Stimulated activated CD8-positive, alpha-beta memory T cell treated with anti-CD3 and anti-CD28 coated beads, Interleukin-7, amount 100 ng/mL, for 48 hours (primary cell): ENCODE measurements at places on chromosomes 6 and 20.
A peak's percentile ranks its signal among the peaks of the same experiment; 100 is the strongest.

GRCh38 chr20:22544462-22544861 is 39.9 kb downstream of the FOXA2 start:
- no peak for DNase-seq

DNA sequence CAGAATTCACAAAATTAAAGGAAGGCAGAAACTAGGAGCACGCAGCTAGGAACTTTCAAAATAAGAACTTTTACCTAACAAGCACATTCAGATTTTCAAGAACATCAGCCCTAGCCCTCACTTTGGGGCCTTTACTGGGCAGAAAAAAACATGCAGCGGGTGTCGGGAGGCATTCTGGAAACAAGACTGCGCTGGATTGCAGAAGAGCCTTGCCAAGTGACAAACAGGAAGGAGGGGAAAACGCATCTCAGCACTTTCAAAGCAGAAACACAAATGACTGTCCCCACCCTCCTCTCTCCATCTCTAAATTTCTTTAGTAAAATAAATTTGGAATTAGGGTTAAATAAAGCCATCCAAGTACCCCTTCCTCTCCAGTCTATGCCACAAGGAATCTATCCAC is 74.6 kb upstream of the RREB1 start:
- DNase-seq = no peak

DNA sequence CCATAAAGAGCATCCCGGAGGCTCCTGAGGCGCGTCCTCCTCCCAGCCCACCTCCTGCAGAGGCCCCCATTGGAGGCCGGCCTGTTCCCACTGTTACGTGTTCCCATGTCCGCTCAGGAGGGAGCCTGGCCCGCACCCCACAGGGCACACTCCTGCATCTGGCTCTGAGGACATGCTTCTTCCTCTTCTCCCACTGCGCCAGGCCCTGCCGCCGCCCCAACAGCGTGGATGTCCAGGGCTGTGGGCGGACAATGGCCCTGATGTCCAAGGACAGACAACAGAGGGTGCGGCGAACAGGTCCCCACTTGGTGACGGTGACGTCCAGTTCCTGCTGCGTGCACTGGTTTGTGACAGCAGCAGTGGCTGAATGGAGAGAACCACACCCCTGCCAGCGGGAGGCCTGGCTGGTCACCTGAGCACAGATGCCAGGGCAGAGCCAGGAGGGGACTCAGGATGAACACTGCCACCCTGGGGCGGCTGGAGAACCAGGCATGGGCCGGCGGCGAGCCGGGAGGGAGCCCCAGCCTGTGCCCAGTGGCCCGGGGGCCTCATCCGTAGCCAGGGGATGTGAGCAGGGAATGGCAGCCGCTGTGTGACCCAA is 26.6 kb downstream of the FRMD1 start:
- no peak for DNase-seq

DNA sequence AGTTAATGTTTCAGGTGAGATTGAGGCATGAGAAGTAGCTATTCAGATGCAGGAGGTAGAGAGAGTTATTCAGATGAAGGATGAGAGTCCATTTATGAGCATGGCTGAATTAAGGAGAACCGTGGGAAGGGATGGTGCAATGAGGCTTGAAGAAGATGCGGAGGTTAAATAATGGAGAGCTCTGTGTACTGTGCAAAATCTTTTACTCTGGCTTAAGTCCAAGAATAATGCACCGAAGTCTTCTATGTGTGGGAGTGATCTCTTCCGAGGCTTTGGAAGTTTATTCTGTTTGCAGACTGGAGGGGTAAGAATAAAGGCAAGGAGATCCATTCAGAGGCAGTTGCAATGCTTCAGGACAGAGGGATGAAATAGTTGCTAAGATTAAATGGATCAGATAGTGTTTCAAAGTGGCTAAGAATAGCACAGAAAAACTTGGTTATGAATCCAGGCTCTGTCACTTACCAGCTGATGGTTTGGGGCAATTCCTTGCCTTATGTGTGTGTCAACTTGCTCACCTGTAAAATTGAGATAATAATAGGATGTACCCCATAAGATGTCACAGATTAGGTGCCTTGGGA is 467.1 kb downstream of the HDGFL1 start:
- DNase-seq = no peak

- no peak for DNase-seq
Measured at GRCh38 chr20:9200620-9201019, 131.7 kb downstream of the PLCB4 start.

GRCh38 chr6:14286144-14286543 is 168.6 kb downstream of the CD83 start:
- no peak for DNase-seq

DNA sequence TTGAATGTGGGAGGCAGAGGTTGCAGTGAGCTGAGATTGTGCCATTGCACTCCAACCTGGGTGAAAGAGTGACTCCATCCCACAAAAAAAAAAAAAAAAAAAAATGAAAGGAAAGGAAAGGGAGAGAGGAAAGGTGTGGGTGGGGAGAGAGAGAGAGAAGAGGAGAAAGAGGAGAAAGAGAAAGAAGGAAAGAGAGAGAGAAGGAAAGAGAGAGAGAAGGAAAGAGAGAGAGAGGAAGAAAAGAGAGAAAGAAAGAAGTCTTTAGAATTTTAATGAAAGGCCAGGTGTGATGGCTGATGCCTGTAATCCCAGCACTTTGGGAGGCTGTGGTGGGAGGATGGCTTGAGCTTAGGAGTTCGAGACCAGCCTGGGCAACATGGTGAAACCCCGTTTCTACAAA is 7.7 kb upstream of the BCAS4 start:
- DNase-seq = no peak

GRCh38 chr20:10309326-10309725 is 90.7 kb downstream of the SNAP25 start:
- no peak for DNase-seq

GRCh38 chr20:23212464-23212995 is 126.4 kb upstream of the CD93 start:
- no peak for DNase-seq

DNA sequence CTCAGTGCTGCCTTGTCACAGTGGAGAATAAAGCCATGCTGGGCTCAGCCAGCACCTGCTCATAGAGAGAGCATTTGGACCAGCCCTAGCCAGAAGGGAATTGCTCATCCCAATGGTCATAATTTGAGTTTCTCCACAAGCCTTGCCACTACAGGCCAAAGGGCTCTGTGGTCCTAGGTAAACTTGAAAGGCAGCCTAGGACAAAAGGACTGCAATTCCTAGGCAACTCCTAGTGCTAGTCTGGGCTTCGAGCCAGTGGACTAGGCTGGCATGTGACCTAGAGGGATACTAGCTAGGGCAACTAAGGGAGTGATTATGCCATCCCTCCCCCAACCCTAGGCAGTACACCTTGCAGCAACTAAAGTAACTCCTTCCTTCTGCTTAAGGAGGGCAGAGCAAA is 516.2 kb downstream of the BCKDHB start:
- no peak for DNase-seq

DNA sequence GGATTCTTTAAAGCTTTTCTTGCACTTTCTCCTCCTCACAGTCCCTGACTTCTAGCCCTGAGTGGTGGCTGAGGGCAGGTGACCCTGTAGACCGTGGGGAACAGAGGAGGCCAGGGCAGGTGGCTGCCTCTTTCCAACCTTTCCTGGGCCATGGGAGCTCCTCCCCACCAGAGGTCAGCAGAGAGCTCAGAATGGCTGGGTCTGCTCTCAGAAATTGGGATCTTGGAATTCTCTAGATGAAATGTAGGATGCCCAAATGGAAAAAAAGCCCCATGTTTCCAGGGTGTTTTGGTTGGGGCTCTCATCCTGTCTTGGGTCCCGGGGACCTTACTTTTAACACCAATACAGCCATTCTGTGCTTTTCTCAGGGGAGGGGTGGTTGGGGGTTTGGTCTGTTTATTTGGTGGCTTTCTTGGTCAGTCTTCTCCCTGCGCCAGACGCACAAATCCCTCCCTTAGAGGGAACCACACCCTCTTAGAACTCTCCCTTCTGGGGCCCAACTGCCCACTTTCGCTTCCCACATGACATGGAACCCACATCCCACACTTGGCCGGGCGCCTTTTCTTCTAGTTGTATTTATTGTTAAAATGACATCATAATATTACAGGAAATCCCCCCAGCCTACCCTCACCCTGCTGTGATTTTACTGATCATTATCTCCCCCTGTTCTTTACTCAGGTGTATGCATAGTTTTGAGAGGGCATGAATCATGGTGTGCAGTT is 17.9 kb downstream of the GNAS start:
- no peak for DNase-seq

GRCh38 chr6:42974919-42975505 is 4.0 kb downstream of the PEX6 start:
- no peak for DNase-seq

GRCh38 chr6:152004896-152005295 is 197.4 kb downstream of the ESR1 start:
- no peak for DNase-seq

DNA sequence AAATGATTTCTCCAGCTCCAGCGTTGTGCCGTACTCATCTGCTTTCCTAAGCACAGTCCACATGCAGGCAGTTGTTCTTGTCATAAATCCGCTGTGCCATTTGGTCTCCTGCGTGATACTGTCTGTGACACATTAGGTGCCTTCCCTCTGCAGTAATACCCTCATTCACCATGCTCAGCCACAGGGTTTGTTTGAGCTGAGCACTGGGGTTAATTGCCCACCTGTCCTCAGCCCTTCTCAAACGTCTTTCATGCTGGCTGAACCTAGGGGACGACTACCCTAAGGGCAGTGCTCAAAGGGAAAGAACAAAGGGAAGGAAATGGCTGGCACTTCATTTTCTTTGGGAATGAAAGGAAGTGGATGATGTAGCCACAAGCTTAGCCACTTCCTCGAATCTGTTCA is 64.2 kb upstream of the MYLIP start:
- DNase-seq = no peak

- DNase-seq = no peak
Measured at GRCh38 chr6:150775415-150776203, 89.9 kb upstream of the MTHFD1L start.

DNA sequence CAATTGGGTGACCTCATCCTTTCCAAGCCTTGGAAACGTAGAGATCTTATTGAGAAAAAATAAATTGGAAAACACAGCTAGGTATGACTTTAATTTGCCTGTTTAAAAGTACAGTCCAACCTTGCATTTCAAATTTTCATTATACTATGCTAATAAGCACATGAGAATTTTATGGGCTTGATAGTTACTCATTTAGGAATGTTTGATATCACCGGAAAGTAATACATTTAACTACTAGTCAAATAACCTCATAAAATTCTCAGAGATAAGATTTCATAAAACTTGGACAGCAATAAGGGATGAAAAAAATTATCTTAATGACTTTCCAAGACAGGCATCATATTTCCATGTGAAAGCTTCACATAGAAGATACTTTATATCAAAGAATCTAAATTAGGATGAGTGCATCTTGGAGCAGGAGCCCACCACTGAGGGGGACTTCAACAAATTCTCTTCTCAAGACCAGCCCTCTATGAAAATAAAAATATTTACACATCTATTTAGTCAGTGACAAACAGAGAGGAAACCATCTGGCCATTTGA is 236.3 kb downstream of the EPHA7 start:
- DNase-seq = no peak

- DNase-seq = no peak
Measured at GRCh38 chr6:47342824-47343223, 33.1 kb upstream of the TNFRSF21 start.

DNA sequence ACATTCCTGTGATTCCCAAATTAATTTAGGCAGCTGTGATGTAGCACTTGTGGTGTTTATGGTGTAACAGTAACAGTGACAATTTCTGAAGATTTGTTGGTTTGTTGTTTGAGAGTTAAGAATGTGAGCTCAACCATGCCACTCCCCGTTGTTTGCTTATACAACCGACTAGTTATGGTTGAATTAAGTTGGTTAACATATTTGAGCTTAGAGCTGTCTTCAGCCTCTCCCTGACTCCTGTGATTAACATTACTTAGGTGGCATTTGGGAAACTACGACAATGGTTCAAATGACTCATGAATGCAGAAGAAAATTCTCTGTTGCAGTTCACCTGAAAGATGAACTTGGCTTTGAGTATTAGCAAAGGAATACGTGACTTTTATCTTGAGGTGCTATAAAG is 35.9 kb upstream of the PRL start:
- no peak for DNase-seq

DNA sequence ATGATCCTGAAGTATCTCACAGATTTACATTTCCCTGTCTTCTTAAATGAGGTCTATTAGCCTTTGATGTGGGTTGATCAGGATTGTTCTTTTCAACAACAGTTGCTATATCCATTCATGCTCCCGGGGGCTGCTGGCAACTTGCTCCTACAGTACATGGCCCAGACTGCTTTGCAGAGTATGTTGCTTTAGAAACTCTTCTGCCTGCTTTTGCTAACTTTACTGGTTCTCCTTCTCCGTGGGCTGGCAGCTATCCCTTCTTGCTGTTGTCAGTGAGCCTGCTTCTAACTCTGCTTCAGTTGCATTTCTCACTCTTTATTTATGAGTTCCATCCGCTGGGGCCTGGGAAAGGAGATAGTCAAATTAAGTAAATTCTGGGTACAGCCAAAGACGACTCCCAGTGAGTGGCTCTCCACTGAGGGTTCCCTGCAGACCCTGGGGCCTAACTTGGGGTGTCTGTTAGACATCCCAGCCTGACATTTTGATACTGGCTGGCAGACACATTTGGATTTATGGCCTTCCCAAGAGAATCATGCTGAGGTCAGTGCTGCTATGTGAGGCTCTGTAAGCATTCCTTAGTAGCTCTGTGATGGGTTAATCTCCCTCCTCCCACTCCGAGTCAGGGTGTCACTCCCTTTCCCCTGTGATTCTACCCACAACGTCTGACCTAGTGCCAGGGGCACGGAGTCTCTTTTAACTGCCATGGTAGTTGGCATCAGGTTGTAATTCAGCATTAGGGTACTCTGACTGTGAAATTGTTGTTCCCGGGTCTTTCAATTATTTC is 73.6 kb downstream of the SLX4IP start:
- DNase-seq = no peak

- DNase-seq = peak; percentile 45
Measured at GRCh38 chr6:33632558-33633039, 11.5 kb downstream of the ITPR3 start.

DNA sequence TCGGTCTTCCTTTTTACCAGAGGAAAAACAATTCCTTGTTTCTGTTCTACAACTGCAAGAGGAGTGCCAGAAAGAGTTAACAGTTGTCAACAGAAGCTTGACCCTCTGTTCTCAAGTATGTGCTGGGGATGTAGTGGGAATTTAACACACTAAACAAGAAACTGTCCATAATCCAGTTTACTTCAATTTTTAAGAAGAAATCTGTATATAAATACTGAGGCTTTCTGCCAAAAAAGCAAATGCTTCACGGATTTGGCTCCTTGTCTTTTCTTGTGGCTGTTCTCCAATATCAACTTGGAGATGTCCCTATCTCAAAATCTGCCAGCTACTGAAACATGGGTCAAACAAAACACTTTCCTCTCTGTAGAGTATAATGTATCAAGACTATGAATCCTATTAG is 26.8 kb downstream of the REV3L start:
- DNase-seq = no peak

GRCh38 chr6:51830666-51831065 is 256.7 kb downstream of the PKHD1 start:
- no peak for DNase-seq

DNA sequence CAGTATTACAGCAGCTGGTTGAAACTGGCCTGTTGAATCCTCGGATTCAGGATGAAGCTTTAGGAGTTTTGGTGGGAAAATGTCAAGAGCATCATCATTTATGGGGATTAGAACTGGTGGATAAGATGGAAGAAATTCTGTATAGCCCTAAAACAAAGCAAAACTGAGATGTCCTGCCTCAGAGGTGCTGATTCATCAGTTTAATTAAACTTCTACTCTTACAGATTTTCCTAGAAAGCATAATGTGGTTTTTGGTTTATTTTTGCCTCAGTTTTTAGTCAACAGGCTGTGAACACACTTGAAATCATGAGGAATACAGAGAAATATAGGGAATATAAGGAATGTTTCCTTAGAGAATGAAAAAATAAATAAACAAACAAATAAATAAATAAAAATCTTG is 228.7 kb upstream of the POU3F2 start:
- DNase-seq = no peak

GRCh38 chr6:30463651-30464618 is 25.4 kb upstream of the HLA-E start:
- peak; percentile 62 for DNase-seq
